ENCODE measurements at places on chromosomes 1 and 21.

- DNase-seq, result no peak
Observed at GRCh38 chr1:110032327-110032726, 2.1 kb upstream of the STRIP1 start.

DNA sequence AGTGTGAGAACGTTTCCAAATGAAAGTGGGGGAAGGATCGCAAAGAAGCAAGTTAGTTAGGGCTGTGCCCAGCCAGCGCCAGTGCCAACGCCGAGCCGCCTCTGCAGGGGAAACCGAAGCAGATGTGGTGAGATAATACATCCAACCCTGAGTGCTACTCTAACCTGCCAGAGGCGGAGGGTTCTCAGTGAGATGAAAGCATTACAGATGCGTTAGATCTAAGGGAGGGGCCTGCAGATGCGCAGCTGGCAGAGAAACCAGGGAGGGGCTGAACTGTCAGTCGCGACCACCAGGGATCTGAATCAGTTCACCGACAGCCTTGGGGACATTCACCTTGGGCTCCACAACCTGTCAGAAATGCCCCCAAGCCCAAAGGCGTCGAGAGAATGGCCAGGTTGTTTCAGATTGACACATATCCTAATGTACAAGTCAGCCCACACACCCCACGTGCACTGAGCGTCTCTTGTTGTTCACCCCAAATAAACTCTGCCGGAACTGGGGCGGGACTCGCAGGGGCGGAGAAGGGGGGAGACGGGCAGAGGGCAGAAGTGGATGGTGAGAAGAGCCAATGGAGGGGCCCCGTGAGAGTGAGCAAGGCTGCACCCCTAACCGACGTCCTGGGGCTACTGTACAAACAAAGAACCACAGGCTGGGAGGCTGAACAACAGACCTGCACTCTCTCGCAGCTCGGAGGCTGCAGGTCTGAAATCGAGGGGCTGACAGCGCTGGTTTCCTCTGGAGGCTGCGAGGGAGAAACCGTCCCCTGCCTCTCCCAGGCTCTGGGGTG lies 8.7 kb upstream of the UMODL1 start:
- DNase-seq, result peak; percentile 78

GRCh38 chr1:2344744-2345296 lies 46.5 kb downstream of the MORN1 start:
- no peak for DNase-seq

DNA sequence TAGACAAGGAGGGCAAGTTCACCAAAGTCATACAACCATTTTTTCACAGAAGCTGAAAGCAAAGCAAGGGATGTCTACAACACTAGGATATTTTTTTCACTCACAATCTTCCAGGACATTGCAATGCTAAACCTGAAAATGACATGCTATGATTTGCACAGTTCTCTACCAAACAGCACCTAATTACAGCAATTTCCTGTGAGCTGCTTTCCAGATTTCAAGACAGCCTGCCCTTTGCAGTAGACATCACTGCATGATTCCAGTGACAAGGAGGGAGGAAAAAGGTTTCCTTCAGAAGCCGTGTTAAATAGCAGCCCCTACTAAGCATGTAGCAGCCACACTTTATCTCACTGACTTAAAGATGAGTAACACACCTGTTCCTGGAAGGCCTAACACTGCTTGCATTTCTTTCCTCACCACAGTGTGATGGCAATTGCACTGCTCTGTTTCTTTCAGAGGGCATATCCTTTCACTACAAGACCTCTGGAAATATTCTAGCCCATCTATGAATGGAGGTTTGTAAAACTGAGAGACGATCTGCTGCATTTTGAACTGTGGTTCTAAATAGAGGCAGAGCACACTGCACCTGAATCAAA lies 97.1 kb downstream of the DUSP10 start:
- DNase-seq, result no peak

DNA sequence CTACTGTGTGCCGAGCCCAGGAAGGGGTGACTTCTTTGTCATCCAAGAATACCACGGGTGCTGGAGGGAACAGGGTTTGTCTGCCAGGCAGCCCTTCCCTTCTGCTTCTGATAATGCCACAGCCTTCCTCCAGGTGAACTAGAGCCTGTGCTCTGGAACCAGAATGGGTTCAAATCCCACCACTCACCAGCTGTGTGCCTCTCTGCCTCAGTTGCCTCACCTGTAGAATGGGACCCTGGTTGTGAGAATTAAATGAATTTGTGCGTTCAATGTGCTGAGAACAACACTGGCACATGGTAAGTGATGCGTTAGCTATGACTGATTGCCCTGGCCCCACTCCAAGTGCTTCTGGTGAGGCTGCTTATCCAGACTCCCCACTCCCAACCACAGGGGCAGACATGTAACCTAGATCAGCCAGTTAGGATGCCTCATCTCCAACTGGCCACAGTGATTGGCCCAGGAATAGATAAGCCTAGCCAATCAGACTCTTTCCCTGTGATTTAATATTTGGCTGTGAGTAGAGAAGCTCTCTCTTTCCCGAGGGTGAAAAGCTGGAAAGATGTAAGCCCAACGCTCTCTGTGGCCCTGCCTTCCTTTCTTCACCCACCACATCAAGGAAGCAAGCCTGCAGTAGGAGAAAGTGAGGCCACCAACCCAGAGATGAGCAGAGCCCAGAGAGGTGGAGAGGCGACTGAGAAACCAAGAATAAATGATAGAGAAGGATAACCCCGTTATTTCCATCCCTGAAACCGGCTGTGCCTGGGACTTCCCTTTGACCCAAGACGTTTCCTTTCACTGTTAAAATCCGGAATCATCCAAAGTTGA lies 20.8 kb upstream of the LAPTM5 start:
- DNase-seq, result no peak

DNA sequence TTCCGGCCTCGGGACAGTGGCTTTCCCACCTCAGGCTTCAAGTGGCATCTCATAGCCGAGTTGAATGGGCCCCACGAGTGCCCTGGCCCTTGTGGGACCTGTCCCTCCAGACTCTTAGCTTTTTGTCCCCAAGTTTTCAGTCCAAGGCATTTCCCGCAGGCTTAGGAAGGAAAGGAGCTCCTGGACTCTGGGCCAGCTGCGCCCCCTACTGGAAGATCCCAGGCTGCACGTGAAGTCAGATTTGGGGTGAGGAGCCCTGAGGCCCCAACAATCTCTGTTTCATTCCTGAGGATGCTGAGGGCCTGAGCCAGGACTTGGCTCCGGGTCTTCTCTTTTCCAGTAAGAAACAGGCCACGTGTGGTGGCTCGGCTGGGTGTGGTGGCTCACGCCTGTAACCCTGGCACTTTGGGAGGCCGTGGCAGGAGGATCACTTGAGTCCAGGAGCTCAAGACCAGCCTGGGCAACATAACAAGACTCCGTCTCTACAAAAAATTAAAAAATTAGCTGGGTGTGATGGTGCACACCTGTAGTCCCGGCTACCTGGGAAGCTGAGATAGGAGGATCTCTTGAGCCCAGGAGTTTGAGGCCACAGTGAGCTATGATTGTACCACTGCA lies 67.4 kb downstream of the ARHGEF10L start:
- peak; percentile 22 for DNase-seq

DNA sequence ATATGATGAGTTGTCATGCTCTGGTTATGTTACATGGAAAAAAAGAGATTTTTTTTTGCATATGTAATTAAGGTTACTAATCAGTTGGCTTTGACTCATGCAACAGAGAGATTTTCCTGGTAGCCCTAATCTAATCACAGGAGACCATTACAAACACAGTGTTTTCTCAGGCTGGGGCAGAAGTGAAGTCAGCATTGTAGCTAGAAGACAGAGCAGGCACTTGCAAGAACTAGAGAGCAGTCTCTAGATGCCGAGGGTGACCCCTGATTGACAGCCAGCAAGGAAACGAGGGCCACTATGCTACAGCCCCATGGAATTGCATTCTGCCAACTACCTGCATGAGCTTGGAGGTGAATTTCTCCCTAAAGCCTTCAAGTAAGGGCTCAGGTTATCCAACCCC lies 151.3 kb downstream of the RUNX1 start:
- DNase-seq, result peak; percentile 16

DNA sequence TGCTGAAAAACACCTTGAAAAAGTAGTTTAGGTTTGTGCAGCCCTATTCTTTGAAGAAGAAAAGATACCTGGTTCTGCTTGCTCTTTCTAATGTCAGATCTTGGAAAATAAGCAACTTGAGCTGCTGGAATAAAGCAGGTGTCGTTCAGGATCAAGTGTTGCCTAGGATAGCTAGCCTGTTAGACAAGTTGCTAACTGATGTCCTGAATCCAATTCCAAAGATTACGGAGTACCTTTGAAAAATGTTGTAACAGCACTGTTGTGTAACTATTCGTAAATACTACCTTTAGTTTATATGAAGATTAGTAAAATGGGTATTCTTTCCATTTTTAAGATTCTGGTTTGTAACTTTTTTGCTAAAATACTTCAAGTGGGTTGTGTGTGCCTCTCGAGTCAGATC lies 151.5 kb downstream of the CLEC20A start:
- DNase-seq, result no peak

DNA sequence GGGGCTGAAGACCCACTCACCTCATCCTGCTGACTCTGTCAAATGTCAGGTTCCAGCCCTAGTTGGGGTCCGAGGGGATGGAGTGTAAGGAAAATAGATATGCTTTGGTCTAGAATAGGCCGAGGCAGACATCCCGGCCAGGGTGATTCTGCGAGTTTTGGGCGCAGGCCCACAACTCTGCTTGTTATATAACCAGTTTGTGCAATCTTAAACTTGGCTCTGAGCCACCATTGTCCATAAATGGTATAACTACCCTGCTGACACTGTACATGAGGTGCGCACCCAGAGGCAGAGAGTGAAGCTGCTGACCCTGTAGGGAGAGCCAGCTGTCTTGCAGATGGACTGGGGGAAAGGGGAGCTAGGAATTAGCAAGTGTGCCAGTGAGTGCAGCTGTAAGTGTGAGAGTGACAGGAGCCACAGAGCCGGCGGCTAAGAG lies 1388.8 kb downstream of the AMY1C start:
- no peak for DNase-seq

DNA sequence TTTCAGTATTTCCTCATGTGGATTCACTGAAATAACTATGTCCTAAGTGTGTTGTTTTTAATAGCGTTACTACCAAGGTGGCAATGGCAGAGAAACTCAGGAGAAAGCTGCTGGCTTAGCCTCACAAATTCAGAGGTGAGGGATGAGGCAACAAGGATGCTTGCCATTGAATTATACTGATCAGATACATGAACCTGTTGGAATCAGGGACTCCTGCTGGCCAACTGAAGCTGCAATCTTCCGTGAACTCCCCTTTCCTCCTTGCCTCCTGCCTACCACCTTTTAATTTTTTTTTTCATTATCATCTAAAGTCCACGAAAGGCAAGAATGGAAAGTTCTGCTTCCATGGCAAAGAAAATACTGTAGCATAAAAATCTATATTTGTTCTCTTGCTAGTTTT lies 254.7 kb downstream of the NFIA start:
- DNase-seq, result no peak

GRCh38 chr21:43971201-43971991 lies 40.7 kb upstream of the TRAPPC10 start:
- DNase-seq, result no peak

DNA sequence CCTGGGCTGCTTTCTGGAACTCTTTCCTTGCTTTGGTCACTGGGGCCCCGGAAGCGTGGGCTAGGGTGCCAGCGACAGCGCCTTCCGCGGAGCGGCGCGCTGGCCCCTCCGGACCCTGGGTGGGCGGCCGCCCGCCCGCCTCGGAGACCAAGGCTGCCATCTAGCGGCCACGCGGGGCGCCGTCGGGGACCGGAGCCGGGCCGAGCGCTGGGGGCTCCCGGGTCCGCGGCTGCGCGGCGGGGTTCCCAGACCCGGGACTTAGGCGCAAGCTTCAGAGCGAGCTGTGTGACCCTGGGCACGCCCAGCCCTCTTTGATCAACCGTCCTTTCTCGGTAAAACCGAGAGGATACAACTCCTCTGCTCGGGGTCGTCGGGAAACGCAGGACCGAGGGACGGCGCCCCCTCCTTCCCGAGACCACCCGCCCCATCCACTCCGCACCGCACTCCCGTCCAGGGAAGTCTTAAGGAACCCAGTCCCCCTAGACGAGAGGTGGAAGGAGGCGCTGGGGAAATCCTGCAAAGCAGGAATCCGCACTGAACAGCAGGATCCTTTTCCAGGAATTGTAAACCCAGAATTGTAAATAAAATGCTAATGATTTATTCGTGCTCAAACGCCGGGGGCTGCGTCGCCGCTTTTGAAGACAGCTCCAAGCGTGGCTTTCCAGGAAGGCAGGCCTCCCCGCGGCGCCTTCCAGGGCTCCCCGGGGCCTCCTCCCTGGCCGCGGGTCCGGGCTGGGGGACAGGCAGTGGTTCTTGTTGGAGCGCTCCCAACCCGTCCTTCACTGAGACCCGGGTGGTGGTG lies 41.2 kb downstream of the RRAGC start:
- peak; percentile 56 for DNase-seq

GRCh38 chr1:38444770-38445442 lies 398.3 kb upstream of the POU3F1 start:
- DNase-seq, result no peak

- no peak for DNase-seq
Observed at GRCh38 chr1:214101828-214102227, 114.1 kb downstream of the PROX1 start.

Data from activated naive CD4-positive, alpha-beta T cell treated with Interleukin-2 at 50 U/mL for 16 hours (primary cell).